ENCODE measurements at places on chromosomes 6 and 20. TPM values are rescaled to one million over a fixed set of nuclear protein-coding genes. Genes with fewer than 3 reads are reported as not detected.

SNAP25 gene
- total RNA-seq = not detected

CYP24A1 gene
- total RNA-seq = not detected

ISM1 gene
- total RNA-seq = 3.3 TPM

TBCC gene
- total RNA-seq = 36.4 TPM

SCRT2 gene
- total RNA-seq = not detected

WFDC10B gene
- total RNA-seq = not detected

GPLD1 gene
- not detected for total RNA-seq

Data from Peyer's patch (tissue), 4 donors.